HuH-7 (cell line): ENCODE measurements at places on chromosomes 4 and X.
A peak's percentile ranks its signal among the peaks of the same experiment; 100 is the strongest.

DNA sequence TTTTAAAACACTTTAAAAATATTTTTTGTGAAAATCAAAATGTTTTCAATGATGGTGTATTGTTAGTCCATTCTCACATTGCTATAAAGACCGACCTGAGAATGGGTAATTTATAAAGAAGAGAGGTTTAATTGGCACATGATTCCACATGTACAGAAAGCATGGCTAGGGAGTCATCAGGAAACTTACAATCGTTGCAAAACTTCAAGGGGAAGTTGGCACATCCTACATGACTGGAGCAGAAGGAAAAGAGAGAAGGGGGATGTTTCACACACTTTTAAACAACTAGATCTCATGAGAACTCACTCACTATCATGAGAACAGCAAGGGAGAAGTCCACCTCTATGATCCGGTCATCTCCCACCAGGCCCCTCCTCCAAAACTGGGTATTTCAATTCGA is 110.7 kb downstream of the TMEM47 start:
- DNase-seq: no peak

- DNase-seq: no peak
Observed at GRCh38 chr4:182808673-182809416, 108.3 kb downstream of the DCTD start.

GRCh38 chr4:121998024-121998423 is 46.2 kb upstream of the TRPC3 start:
- no peak for DNase-seq

DNA sequence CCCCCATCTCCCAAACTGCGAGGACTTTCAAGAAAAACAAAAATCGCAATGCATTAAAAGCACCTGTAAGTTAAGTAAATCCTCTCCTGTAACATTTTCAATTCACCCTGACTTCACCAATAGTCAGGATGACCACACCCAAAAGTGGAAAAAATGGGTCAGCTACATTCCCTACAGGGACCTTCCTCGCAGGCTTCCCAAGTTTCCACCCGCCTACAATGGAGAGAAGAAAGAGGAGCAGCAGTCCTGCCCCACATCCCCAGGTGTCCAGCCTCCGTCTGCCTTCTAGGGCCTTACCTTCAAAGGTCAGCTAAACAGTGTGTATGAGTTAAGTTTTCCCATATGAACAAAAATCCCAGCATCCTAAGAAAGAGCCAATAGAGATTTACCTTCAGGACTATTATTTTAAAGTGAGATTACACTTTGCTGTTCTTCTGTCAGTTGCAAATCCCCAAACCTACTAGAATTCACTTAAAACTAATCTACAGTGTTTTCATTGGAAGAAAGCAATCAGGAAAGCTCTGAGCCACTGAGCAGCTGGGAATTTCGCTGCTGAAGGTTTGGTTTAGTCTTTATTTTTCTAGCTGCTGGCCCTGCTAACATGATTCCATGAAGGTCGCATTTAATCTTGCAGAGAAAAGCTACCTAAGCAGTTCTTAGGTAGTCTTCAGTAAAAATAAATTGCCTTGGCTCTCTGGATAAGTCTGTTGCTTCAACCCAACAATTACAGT is 12.5 kb downstream of the IRF2 start:
- DNase-seq: no peak

GRCh38 chr4:150574678-150575077 is 7.3 kb upstream of the MAB21L2 start:
- DNase-seq: no peak

GRCh38 chr4:145954924-145955339 is 16.3 kb upstream of the ZNF827 start:
- no peak for DNase-seq

DNA sequence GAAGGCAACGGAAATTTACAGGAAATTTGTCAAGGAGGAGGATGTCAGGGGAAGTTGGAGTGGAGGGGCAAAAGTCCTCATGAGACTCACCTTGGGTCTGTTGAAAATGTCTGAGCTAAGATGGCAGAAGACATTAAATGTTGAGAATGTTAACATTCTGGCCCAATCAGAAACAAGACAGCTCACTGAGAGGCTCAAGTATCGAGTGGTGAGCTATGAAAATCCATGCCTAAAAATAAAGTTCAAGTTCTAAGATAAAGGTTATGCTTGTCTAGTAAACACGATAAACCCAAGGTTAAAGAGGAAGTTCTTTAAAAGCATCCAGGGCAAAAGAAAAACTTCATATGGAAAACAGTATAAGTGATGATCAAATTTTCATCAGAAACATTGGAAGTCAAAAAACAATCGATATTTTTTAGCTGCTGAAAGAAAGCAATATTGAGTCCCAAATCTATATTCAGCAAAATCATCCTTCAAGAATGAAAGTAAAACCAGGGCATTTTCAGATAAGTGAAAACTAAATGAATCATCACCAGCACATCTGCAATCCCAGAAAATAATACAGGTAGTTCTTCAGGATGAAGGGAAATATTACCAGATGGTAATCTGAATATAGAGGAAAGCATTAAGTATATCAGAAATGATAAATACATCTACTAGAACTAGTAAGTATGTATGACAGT is 462.4 kb downstream of the TLL1 start:
- no peak for DNase-seq

DNA sequence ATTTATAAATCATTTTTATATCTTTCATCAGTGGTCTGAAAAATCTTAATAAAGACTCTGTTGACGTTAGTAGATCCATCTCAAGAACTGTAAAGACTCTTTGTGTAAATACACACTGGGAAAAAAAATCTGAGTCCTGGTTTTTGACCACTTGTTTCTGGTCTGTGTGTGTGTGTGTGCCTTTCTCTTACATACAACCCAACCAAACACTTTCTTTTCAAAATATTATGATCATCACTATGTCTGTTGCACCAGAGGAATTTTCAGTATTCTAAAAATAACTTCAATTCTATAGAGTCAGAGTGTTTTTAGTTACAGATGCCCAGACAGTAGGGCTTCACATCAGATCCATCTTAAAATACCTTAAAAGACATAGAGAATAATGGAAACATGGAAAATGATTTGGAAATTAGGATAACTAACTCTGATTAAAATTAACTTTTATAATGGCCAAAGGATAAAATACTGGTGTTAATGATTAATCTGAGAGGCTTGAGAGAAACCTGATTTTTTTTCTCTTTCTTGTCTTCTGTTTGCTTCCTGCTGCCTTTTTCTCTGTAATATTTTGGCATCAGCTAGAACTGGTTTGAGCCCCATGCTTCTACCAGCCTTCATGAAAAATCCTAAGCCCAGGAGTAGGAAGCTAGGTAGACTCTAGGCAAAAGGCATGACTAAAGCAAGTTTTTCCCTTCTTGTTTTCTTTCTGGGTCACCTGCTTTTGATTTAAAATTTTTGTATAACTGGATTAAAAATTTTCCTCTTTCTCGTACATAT is 99.7 kb downstream of the ATXN3L start:
- no peak for DNase-seq

GRCh38 chrX:110536816-110537215 is 178.2 kb downstream of the RTL9 start:
- DNase-seq: no peak

GRCh38 chr4:174873931-174874330 is 44.2 kb upstream of the ADAM29 start:
- no peak for DNase-seq

- DNase-seq: no peak
Observed at GRCh38 chr4:68700152-68700551, 29.7 kb upstream of the UGT2B15 start.

- no peak for DNase-seq
Observed at GRCh38 chr4:75087416-75087815, 154.5 kb downstream of the PARM1 start.

DNA sequence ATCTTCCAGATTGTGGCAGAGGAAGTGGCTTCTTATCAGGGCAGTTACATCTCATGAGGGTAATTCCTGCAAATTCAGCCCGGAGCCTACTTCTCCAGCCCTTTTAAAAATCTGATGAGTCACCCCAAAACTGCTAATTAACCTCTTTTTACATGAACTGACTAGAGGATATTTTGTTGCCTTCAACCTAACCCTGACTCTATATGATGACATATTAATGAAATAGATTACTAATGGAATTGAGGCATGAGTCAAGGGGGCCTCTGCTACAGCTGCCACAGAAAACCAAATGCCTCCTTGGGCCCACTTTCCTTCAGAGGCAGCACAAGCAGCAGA is 72.5 kb downstream of the QRFPR start:
- DNase-seq: no peak

DNA sequence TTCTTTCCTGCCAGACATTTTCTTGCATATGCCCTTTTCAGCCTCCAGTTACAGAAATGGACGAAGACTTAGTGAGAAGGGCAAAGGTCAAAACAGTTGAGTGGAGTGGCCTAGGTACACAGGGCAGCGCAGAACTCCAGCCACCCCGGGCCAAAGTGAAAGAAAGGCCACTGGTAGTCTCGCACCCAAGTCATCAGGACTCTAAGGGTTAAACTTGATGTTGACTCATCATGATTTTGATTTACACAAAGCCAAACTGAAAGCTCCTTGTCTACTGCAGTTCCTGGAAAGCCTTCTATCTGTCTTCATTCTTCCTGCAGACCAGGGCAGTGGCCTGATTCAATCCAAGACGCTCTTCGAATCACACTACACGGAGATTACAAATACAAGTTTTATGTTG is 2.6 kb upstream of the IL13RA1 start:
- DNase-seq: no peak

- peak; percentile 53 for DNase-seq
Observed at GRCh38 chr4:140256941-140257340, 103.0 kb upstream of the MAML3 start.

DNA sequence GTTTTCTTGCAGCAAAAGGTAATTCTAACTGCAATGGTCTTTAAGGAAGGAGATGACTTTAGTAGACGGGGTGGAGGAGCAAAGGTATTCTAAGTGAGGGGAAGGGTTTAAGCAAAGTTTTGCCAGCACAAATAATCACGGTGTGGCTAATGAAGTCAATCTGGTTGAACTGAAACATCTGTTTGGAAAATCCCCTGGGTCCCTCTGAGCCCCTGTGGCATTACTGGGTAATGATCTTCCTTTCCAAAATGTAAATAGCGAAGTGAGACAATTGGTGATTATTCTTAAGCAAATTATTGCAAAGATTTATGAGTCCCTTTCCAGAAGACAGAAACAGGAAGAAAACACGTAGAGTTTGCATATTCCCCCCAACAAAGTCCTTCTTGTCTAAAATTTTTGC is 47.2 kb downstream of the FGFBP1 start:
- no peak for DNase-seq

- DNase-seq: no peak
Observed at GRCh38 chrX:78118628-78119027, 14.6 kb downstream of the PGK1 start.

- no peak for DNase-seq
Observed at GRCh38 chrX:134025986-134026545, 40.7 kb upstream of the GPC3 start.

GRCh38 chr4:65865489-65865888 is 195.2 kb upstream of the EPHA5 start:
- peak; percentile 3 for DNase-seq

- peak; percentile 85 for DNase-seq
Observed at GRCh38 chr4:153344131-153345011, at the start of gene MND1. Gene MND1, plus strand, starts transcription at chr4:153344688. Its CDS starts 50 bp downstream, at chr4:153344738.

DNA sequence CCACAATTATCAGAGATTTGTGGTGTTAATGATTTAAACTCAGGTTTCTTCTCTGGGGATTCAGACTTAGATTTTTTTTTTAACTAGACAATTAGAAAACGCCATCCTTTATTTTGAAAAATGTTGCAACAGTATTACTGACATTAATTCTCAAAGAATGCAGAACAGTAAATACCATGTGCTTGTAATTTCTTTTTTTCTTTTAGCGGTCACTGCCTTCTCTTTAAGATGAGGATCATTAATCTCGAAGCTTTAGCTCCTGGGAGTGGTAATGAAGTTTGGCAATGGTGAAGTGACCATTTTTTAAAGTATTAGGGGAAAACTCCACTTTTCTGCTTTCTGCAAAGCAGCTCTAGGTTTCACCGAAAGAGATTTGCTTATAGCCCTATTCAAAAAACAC is 164.0 kb upstream of the MBNL3 start:
- no peak for DNase-seq

- DNase-seq: no peak
Observed at GRCh38 chrX:53622431-53622830, 64.1 kb downstream of the HUWE1 start.

DNA sequence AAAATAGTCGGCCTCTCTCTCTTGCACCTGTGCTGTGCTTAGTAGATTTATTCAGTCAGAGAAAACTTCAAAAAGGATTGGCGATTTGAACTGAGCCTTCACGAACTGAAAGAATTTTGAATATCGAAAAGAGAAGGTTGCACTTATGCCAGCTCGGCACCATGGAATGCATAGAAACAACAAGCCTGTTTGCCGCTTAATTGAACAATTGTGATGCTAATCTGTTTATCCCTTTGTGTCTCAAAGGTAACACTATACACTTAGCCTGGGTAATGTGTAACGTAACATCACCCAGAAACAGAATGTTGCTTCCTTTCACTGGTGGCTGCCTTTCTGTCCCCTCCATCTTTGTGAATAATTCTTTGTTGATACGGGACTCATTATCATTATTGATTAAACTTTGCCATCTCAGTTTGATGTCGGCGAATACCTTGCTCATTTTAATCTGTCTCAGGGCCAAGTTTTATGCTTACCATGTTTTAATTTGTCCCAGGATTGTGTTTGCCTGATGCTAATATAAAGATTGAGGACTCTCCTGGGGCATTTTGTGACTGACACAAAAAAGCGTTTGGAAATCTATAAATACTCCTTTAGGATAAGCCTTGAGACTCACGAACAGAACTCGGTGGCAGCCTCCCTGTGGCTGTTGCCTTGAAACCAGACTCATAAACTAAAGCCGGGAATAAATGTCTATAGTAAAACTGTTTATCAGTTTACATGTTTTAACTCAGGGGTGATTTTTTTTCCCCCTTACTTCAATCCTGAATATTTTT is 400.5 kb downstream of the RAPGEF2 start:
- no peak for DNase-seq

DNA sequence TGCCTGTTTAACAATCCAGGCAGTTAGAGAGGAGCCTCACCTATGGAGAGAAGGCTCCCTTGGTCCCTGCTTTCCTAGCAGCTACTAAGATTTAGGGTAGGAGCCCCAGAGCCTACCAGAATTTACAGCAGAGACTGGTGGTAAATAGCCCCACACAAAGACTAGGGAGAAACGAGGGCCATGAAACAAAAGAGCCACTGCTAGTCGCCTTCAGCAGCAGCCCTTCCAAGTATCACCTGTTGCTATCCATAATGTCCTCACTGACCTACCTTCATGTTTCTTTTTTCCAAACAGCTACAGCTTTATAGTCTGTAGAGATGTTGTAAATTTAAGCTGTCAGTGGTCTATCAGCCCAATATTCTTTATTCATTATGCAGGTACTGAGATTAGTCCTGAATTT is 25.3 kb downstream of the ARHGEF6 start:
- no peak for DNase-seq

DNA sequence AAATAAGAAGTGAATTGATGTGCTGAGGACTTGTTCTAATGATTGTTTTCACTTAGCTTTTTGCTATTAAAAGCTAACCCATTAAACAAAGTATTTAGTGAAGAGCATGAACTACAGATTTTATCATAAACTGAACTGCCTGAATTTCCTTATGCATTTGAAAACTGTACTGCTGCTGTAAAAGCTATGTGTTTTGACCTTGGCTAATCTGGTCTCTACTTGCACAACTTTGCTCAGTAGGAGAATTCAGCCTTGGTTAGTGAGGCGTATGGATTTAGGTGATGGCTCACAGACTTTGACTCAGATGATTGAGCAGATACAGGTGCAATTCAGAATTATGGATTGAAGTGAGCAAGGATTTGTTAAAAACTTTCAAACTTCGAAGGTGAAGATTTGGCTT is 38.7 kb upstream of the FAT1 start:
- DNase-seq: no peak
